ENCODE measurements at places on chromosomes 2 and 18. TPM values are rescaled to one million over a fixed set of nuclear protein-coding genes. Genes with fewer than 3 reads are reported as not detected.

HRH4 gene
- total RNA-seq: 0.17 TPM

PDCL3 gene
- 35.0 TPM for total RNA-seq

LRRC30 gene
- not detected for total RNA-seq

REG3G gene
- total RNA-seq: not detected

CIB4 gene
- total RNA-seq: not detected

SRSF7 gene
- total RNA-seq: 257 TPM

M1AP gene
- not detected for total RNA-seq

CD207 gene
- total RNA-seq: not detected

GPR35 gene
- total RNA-seq: 13.5 TPM

SETBP1 gene
- 28.5 TPM for total RNA-seq

FBXO15 gene
- total RNA-seq: 0.46 TPM

CTDP1 gene
- total RNA-seq: 35.1 TPM

MYO5B gene
- 0.27 TPM for total RNA-seq

RAB17 gene
- not detected for total RNA-seq

CETN1 gene
- not detected for total RNA-seq

SLC4A3 gene
- total RNA-seq: not detected

SERPINB12 gene
- total RNA-seq: not detected

RUFY4 gene
- 3.3 TPM for total RNA-seq

ZDBF2 gene
- 10.8 TPM for total RNA-seq

SCN7A gene
- total RNA-seq: not detected

GDF7 gene
- total RNA-seq: not detected

ALPP gene
- not detected for total RNA-seq

HOXD13 gene
- total RNA-seq: not detected

MC4R gene
- total RNA-seq: not detected

VWA3B gene
- total RNA-seq: not detected

ATP8B1 gene
- total RNA-seq: not detected

GRHL1 gene
- total RNA-seq: 1.8 TPM

EIF2AK2 gene
- total RNA-seq: 87.9 TPM

SULT1C4 gene
- not detected for total RNA-seq

TXNDC2 gene
- not detected for total RNA-seq

MARCHF4 gene
- not detected for total RNA-seq

TEX261 gene
- total RNA-seq: 61.6 TPM

SLC23A3 gene
- 1.8 TPM for total RNA-seq

TBC1D8 gene
- 0.51 TPM for total RNA-seq

TNFAIP6 gene
- total RNA-seq: not detected

SNRNP200 gene
- 186 TPM for total RNA-seq

NFE2L2 gene
- total RNA-seq: 76.2 TPM

NYAP2 gene
- not detected for total RNA-seq

TM4SF20 gene
- not detected for total RNA-seq

ID2 gene
- 240 TPM for total RNA-seq

RAD51AP2 gene
- not detected for total RNA-seq

GAL3ST2 gene
- total RNA-seq: not detected

All from T-helper 1 cell treated with Interleukin-12 subunit alpha and Interleukin-12 subunit beta and Interleukin-4 antibody, amounts not matched to agents 30 ng/mL and 1 ng/mL, for 36 hours (primary cell).